ENCODE measurements at places on chromosomes 5 and 9.

DNA sequence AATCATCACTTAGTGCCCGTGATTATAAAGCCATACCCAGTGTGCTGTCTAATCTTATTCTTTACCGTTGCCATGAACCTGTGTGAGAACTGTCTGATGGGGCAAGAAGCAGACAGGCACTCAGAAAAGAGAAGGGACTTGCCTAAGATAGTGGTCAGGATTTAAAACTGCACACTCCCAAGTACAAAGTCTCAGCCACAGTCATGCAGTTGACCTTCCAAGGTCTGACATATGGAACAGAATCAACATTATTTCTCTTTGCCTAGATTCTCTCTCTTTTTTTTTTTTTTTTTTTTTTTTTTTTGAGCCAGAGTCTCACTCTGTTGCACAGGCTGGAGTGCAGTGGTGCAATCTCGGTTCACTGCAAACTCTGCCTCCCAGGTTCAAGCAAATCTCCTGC lies 1.9 kb upstream of the PPP2CA start:
- no peak for DNase-seq

- no peak for DNase-seq
Observed at GRCh38 chr5:82537687-82538306, 259.6 kb upstream of the RPS23 start.

- no peak for DNase-seq
Observed at GRCh38 chr5:132774406-132774805, 2.6 kb downstream of the SEPTIN8 start.

DNA sequence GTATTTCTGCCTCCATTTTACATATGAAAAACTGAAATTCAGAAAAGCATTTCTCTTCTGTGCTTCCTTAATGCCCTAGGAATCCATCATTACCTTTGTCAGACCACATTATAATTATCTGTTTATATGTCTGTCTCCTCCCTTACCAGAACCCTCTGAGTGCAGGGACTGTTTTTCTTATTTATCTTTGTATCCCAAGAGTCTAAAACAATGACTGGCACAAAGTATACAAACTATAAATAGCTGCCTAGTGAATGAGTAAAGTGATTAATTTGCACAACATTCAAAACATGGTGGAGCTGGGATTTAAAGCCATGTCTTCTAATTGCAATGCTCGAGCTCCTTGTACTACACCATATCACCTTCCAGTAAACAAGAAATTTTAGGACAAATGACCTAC lies 49.3 kb upstream of the HK3 start:
- DNase-seq, result no peak

GRCh38 chr5:116730706-116731105 lies 156.1 kb upstream of the SEMA6A start:
- DNase-seq, result no peak
